ENCODE measurements at places on chromosomes 4 and X.

DNA sequence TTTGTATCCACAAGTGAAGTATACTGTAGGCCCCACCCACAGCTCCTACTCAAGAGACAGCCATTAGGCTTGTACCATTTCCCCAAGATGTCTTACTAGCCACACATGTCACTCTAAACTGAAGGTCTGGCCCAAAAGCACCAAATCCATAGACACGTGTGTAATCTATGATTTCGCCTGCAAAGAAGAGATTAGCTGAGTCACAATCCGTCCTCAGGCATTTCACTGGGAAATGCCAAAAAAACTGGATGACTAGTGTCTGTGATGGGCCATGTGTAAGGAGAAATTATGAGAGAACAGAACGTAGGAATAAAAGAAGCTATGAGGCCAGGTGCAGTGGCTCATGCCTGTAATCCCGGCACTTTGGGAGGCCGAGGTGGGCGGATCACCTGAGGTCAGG is 21.9 kb upstream of the RP2 start:
- DNase-seq = no peak

GRCh38 chr4:100644150-100644549 is 126.3 kb upstream of the EMCN start:
- DNase-seq = no peak

DNA sequence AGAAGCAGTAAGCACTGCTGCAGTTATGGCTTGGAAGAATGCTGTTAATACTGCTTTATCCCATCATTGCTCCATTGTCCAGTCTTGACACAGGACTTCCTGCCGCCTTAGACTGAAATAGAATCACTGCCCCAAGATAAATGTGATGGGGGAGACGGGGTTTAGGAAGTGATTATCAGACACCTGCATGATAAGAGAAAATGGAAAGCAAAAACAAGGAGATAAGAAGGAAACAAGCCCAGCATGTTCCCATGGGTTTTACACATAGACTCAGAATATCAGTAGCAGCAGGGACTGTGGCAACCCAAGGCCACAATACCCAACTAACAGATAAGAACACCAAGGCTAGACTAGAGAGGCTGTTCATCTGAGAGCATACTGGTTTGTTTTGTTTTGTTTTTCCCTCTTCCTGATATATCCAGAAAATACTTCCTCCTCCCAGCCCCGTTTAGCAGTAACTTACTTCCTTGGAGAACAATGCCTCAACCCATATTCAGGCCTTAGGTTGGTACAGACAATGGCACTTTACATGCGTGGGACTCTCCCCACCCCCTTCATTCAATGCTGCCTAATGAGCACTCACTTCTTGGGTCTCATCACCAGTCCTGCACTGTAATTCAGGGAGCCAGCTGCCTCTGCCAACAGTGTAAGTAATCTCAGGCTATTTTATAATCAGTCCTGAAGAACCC is 232.6 kb downstream of the CBR4 start:
- DNase-seq = no peak

GRCh38 chr4:20462426-20463175 is 210.9 kb downstream of the SLIT2 start:
- DNase-seq = no peak

GRCh38 chr4:168528131-168528949 is 31.5 kb downstream of the PALLD start:
- DNase-seq = no peak

DNA sequence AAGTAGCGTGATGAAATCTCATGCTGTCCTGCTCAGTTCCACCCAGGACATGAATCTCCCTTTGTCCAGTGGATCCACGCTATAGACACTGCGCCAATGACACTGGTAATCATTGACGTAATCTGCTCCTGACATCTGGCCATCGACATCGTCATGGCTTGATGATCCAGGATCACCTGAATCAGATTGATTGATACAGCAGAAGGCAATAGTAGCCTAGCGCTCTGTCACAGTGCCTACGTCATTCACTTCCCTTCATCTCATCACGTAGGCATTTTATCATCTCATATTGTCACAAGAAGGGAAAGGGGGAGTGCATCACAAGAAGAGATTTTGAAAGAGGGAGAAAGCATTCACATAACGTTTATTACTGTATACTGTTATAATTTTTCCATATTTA is 68.8 kb downstream of the STK32B start:
- DNase-seq = no peak

- no peak for DNase-seq
Observed at GRCh38 chr4:113276464-113277170, 227.2 kb downstream of the ANK2 start.

- no peak for DNase-seq
Observed at GRCh38 chr4:182062936-182063335, 180.3 kb upstream of the TENM3 start.

DNA sequence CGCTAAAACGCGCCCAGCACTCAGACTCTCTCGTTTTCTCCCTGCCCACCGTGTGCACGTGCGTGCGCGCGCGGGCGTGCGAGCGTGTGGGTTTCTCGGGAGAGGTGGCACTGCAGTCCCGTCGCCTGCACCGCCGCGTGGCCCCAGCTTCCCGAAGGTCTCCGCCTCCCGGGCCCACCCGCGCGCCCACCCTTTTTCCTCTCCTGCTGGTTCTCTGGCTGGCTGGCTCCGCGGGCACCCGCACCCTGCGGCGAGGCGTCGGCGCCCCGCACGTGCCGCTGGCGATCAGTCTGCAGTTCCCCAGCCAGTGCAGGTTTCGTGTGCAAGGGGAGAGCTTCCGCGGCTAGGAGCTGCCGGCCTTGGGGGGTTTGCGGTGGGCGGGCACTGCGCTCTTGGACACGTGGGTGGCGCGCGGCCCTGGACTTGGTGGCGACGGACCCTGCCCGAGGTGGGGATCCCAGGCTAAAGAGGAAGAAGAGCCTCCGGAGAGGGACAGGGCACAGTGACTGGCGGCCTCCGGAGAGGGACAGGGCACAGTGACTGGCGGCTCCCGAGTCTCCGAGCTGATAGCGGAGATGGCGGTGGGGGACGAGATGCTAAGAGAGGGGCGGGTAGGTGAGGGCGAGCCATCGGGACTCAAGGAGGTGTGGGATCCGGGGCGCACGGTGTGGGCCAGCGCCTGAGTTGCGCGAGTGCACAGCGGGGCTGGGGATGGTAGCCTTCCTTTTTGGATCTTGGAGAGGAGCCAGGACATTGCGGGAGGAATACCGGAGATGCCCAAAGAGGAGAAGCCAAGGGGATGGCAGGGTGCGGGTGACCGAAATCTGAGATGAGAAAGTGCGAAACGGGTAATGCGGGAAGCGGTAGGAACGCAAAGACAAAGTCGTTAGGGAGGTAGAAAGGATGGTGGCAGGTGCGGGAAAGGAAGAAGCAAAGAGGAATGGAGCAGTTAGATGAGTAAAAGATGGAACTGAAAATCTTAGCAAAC is at the start of gene FAM184B:
FAM184B (minus strand) TSS at position 322 of the 988 bp plus-strand sequence. CDS start 322 bp downstream, outside the sequence.
- no peak for DNase-seq
